ENCODE measurements at places on chromosomes 1 and 21.

DNA sequence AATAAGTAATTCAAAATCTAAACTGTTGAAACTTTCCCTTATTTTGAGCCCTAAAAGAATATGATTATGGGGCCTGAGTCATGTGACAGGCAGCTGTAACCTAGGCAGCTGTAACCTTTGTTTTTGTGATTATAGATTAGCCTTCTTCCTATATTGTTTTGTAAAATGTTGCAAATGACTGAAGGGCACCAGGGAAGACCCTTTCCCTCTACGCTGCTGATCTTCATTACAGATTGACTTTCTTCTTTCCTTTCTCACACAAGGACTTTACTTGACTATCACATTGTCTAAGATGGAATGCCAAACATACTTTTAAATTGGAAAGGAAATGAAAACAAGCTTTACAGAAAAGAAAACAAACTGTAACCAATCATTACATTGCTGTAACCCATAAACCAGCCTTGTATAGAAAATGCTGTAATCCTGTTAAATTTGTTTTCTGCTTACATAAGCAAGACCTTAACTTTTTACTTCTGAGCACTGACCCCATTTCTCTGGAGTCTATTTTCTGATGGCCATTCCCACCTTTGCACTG, 242.2 kb downstream of the RGS7 start:
- no peak for DNase-seq

DNA sequence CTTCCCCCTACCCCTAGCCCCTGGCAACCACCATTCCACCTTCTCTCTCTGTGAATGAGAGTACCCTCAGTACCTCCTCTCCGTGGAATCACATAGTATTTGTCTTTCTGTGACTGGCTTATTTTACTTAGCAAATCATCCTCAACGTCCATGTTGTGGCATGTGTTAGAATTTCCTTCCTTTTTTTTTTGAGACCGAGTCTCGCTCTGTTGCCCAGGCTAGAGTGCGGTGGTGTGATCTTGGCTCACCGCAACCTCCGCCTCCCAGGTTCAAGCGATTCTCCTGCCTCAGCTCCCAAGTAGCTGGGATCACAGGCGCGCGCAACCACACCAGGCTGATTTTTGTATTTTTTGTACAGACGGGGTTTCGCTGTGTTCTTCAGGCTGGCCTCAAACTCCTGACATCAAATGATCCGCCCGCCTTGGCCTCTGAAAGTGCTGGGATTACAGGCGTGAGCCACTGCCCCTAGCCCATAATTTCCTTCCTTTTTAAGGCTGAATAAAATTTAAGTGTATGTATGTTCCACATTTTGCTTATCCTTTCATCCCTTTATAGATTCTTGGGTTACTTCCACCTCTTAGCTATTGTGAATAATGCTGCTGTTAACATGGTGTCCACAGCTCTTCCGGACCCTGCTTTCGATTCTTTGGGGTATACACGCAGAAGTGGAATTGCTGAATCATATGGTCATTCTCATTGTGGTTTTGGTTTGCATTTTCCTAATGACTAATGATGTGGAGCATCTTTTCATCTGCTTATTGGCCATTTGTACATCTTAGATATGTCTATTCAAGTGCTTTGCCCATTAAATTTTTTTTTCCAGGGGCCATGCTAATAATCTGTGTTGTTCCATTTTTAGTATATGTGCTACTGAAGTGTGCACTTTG, 32.3 kb downstream of the ERRFI1 start:
- DNase-seq = no peak

GRCh38 chr1:226632169-226632879, 83.8 kb downstream of the STUM start:
- no peak for DNase-seq

GRCh38 chr1:248924696-248925532, 18.9 kb downstream of the PGBD2 start:
- peak; percentile 70 for DNase-seq

DNA sequence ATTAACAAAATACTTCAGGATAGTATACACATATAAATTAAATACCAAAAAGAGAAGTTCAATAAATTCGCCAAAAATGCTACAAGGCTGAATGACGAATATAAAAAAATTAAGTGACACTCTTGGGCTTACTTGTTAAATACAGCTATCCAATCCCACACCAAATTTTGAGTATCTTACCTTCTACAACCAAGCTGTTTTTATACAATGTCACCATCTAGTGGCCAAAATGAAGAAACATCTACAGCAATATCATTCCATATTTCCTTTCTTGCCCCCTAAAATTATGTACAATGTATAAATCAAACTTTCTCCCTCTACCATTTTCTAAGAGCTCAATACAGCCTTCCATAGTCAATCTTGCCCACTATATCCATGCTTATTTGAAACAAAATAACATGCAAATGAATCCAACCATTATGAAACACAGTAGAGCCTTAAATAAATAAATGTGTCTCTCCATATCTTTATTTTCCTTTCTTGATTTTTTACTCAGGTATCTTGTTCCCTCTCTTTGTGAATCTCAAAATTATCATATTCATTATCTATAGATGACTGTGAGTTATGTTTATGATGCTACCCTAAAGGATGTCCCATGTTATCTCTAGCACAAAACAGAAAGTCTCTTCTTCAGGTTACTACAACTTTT, 86.3 kb downstream of the ACBD6 start:
- DNase-seq = peak; percentile 39

GRCh38 chr1:79196211-79196610, 189.7 kb upstream of the ADGRL4 start:
- DNase-seq = no peak

DNA sequence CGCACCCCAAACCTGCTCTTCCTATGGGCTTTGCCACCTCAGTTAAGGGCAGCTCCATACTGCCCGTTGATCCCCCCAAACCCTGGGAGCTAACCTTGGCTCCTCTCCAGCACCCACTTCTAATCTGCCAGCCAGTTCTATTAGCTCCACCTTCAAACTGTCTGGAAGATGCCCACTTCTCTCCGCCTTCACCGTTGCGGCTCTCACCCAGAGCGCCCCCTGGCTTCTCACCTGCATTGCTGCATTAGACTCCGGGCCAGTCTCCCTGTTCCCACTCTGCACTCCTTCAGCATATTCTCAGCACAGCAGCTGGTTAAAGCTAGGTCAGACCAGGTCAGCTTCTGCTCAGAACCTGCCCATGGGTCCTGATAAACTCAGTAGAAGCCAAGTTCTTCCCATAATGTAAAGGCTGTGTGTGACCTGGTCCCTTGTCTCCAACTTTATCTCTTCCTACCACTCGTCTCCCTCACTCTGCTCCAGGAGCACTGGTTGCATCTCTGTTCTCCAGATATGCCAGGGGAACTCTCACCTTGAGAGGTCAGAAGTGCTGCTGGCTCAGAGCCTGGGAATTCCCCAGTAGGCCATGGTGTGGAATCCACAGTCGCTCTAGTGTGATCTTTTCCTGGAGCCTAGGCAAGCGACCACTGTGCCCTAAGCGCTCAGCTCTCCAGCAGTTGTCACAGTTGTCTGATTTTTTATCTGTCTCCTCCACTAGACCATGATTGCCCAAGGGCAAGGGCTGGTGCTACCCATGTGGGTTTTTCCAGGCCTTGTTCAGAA, 150.3 kb downstream of the HMGB4 start:
- DNase-seq = no peak

DNA sequence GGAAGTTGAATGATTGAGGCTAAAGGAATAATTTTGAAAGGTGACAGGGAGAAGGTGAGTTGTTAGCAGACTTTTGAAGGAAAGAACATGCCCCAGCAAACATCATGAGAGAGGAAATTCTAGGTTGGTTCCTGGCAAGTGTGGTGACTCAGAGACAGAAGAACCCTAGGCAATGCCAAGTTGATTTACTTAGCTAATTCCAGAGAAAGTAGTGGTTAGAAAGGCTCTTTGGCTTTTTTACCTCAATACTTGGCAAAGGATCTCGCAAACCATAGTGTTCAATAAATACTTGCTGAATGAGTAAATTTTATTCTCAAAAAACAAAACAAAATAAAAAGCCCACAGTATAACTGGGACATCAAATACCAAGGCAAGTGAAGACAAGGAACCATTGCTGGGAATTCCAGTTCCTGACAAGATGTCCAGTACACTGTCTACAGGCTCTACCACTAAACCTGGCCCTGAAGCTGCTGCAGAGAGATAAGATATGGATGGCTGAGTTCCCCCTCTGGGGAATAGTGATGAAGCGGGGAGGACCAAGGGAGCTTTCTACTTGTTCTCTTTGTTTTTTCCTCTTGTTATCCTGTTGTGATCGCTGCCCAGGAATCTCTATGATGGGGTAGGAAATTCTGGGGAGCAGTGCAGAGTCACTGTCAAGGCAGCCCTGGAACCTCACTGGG, 48.2 kb downstream of the IL12RB2 start:
- no peak for DNase-seq

DNA sequence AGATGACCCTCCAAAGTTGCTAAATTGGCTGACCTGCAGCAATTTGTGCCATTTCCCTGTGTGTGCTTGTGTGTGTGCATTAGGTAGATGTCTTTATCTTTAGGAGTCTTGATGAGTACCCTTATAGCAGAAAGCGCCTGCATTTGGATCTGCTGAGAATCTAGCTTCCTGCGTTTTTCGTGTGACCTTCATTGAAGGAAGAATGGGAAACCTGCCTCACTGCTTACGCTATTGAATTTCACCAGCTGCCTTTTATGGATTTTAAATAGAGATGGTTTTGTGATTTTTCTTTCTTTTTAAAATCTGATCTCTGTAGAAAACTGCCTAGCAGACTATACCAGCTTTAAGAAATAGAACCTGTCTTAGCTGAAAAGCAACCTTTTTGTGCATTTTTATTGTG, 124.5 kb downstream of the CACHD1 start:
- no peak for DNase-seq

DNA sequence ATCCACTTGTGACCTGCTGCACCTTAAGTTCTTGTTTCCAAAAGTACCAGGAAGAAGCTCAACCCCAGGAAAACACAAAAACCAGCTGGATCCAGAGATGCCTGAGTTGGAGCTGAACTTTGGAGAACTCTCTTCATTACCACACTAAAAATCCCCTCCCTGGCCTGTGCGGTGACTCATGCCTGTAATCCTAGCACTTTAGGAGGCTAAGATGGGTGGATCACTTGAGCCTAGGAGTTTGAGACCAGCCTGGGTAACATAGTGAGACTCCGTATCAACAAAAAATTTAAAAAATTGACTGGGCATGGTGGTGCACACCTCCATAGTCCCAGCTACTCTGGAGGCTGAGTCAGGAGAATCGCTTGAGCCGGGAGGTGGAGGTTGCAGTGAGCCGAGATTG, 6.2 kb downstream of the MAP1LC3C start:
- no peak for DNase-seq

DNA sequence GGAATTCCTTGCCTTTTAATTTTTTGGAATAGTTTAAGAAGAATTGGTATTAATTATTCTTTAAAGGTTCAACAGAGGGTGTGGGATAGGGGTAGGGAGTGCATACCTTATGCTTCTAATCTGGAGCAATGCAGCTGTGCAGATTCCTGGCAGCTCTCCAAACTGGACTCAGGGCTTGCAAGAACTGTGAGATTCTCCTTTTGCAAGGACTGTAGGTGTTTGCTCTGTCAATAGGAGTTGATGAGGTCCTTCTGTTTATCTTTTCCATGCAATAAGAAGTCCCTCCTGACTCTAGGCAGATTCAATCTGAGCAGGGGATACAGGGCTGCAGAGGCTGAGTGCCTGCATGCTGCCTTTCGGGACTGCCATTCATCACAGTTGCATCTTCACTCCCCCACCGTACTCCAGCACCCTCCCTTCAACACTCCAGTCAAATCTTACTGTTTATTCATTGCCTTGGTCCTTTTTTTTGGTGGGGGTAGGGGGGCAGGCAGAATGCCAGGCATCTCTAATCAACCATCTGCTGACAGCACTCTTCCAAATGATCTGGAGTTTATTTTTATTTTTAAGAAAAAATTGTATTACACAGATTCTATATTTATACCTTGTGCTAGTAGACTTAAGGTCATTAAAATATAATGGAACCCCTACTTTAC, 122.3 kb downstream of the DISC1 start:
- DNase-seq = no peak

DNA sequence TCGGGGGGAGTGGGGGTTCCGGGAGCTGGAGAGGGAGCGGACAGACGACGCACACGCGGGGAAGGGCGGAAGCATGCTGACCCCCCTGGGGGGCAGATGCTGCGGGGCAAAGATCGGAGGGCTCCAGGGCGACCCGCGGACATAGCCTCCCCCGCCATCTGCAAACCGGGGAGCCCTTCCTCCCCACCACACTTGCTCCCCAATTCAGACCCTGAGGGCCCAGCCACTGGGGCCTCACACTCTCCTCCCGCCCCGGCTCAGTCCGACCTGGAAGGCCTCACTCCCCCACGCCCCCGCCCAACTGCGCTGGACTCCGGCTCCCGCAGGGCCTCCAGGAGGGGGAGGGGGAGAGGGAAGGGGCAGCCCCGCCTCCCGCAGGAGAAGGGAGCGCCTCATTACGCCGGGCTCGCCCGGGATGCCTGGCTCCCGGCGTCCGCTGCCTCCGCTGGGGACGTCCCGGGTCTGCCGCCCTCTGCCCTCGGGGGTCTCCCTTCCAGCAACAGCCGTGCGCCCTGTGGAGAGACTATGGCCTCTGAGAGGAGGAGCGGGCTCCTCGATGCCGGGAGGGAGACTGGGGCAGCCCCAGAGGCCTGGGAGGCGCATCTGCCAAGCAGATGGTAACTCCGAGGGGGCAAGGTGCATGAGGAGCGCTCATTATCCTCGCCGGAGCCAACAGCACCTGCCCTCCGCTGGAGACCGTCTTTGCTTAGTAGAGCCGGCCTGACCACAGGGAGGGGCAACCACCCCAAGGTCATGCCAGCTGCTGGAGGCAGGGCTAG, 636 bp upstream of the CAMK2N1 start:
- peak; percentile 81 for DNase-seq

GRCh38 chr1:90809093-90809492, 92.0 kb upstream of the BARHL2 start:
- no peak for DNase-seq

GRCh38 chr1:2028870-2029560, 9.9 kb downstream of the GABRD start:
- no peak for DNase-seq

DNA sequence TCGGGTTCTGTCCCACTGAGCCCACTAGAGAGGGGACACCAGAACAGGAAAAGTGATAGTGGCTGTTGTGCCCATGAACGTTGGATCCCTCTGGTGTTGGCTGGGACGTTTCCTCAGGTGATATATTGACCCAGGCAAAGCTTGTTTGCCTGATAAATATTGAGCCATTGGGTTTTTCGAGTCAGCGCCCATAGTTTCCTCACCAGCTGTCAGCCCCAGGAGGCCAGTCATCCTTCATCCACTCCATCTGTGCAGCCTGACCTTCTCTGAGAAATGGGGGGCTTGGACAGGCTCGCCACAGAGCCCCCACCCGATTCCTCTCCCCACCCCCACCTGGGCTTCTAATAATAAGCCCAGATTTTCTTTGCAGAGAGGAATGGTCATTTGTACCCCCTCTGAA, 13.3 kb downstream of the DISP3 start:
- DNase-seq = no peak

GRCh38 chr1:243731974-243732625, 117.9 kb downstream of the AKT3 start:
- DNase-seq = no peak

Measured in SW480 (cell line).